ENCODE measurements at places on chromosomes 1 and 21.

- DNase-seq, result no peak
Observed at GRCh38 chr1:169345511-169345910, 22.1 kb downstream of the NME7 start.

GRCh38 chr1:159705904-159706256 lies 8.5 kb downstream of the CRP start:
- DNase-seq, result no peak

GRCh38 chr1:235068158-235069121 lies 60.2 kb downstream of the TOMM20 start:
- no peak for DNase-seq

- no peak for DNase-seq
Observed at GRCh38 chr1:87115317-87115890, 201.0 kb downstream of the HS2ST1 start.

DNA sequence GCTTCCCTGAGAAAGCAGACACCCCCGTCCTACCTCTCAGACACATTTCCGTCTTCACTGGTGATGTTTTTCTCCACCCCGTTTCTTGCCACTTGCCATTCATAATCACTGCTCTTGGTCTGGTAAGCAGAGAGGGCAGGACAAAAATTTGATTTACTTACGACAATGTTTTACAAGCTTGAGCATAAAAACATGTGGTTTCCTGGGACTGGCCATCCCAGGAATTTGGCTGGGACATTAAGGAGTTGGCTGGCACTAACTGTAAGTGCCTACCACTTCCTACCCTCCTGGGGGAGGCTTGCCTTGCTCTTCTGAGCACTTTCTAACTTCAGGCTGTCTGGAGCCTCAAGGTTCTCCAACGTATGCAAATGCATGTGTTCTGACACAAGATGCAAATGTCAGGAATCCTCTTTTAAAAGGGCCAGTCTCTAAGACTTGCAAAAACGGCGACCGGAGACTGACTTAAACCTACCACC lies 24.2 kb downstream of the ZBTB18 start:
- DNase-seq, result no peak

GRCh38 chr1:204408074-204408507 lies 3.5 kb downstream of the PPP1R15B start:
- no peak for DNase-seq

DNA sequence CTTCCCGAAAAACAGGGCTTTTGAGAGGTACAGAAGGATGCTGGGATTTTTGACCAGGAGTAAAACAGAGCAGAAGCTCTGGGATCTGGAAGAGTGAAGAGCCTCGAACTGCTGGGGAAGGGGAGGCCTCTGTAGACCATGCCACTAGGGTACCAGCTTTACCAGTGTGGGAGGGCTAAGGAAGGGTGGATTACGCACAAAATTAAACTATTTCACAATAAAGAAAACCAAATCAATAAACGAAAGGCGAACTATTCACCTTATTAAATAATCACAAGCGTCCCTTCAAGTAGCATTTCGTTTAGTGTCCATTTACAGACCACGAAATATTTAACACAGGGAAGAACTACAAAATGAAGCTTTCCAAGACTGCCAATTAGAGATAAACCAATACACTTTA lies 723 bp downstream of the CZIB start:
- no peak for DNase-seq

GRCh38 chr1:56153276-56153675 lies 426.1 kb downstream of the PLPP3 start:
- DNase-seq, result no peak

GRCh38 chr1:30911059-30911954 lies 2.7 kb upstream of the SDC3 start:
- peak; percentile 60 for DNase-seq

GRCh38 chr1:208107425-208108212 lies 136.6 kb downstream of the PLXNA2 start:
- DNase-seq, result no peak

DNA sequence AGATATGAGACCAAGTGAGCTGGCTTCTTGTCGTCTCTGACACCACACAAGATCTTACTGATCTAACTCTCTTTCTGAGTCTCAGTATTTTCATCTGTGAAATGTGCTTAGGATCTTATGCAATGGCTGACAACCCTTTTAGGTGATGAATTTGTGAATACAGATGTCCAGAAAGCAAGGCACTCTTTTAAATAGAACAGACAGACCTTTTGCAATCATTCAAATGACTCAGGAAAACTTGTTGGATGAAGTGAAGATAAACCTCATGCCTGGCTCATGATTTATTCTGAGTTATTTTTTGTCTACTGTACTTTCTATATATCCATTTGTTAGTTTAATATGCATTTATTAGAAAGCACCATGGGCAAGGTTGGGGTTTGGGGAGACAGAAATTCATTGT lies 411.3 kb downstream of the PTPRU start:
- DNase-seq, result no peak

- DNase-seq, result no peak
Observed at GRCh38 chr1:101756411-101756810, 240.3 kb downstream of the OLFM3 start.

- no peak for DNase-seq
Observed at GRCh38 chr1:231923491-231924041, 297.0 kb downstream of the DISC1 start.

DNA sequence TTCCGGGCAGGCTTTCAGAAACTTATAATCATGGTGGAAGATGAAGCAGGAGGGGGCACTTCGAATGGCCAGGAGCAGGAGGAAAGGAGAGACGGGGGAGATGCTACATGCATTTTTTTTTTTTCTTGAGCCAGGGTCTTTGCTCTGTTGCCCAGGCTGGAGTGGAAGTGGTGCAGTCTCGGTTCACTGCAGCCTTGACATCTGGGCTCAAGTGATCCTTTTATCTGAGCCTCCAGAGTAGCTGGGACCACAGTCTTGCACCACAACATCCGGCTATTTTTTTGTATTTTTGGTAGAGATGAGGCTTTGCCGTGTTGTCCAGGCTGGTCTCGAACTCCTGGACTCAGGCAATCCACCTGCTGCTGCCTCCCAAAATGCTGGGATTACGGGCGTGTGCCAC lies 61.6 kb downstream of the SELENOF start:
- no peak for DNase-seq

DNA sequence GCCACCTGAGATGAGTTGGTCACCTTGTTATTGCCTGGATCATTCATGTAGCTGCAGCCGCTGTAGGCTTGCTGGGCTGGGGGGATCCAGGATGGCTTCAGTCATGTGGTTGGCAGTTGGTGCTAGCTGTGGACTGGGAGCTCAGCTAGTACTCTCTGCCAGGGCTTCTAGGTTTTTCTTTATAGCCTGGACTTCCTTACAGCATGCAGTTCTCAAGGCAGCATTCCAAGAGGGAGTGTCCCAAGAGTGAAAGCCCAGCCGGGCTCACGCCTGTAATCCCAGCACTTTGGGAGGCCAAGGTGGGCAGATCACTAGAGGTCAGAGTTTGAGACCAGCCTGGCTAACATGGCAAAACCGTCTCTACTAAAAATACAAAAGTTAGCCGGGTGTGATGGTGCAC lies 23.7 kb upstream of the ACTL8 start:
- DNase-seq, result no peak

- DNase-seq, result no peak
Observed at GRCh38 chr1:110668549-110668948, 6.2 kb downstream of the KCNA3 start.

- no peak for DNase-seq
Observed at GRCh38 chr1:179441501-179441900, 75.7 kb downstream of the AXDND1 start.

- DNase-seq, result no peak
Observed at GRCh38 chr1:167499664-167500101, 18.6 kb downstream of the CD247 start.

DNA sequence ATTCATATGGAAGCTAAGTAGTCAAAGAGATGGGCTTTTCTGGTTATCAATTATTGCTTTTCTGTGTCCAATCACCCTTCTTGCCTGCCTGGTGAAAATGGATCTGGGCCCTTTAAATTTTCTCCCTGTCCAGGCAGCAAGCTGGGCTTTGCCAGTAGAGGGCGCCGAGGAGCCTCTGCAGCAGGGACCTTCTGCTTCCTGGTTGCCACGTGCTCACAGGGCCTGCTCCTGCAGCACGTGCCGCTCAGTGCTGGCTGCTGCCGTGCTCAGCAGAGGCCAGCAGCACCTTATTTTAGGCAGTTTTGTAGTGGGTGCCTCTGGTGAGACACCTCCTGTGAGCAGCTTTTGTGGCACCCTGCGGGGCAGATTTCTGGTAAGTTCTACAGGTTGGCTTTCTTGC lies 4.0 kb downstream of the ACTL8 start:
- DNase-seq, result no peak

DNA sequence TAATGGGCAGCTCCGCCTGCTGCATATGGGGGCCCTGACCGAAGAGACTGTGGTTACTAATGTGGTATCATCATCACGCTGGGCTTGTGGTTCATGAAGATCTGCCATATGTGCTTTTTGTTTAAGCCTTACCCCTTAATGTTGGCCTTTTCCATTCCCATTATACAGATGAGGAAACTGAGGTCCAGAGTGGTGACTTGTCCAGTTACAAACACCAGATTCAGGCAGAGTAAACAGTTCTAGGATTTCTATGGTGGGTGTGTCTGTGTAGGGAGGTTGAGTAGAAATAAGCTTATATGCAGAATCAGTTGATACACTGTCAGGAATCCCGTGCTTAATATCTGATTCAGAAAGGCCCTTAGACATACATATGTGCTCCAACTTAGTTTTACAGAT lies 691 bp downstream of the UTP11 start:
- DNase-seq, result no peak

GRCh38 chr1:176643536-176643935 lies 180.6 kb downstream of the PAPPA2 start:
- no peak for DNase-seq

- no peak for DNase-seq
Observed at GRCh38 chr1:157624471-157624870, 26.6 kb upstream of the FCRL4 start.

- no peak for DNase-seq
Observed at GRCh38 chr1:21936366-21937031, 611 bp downstream of the HSPG2 start.

DNA sequence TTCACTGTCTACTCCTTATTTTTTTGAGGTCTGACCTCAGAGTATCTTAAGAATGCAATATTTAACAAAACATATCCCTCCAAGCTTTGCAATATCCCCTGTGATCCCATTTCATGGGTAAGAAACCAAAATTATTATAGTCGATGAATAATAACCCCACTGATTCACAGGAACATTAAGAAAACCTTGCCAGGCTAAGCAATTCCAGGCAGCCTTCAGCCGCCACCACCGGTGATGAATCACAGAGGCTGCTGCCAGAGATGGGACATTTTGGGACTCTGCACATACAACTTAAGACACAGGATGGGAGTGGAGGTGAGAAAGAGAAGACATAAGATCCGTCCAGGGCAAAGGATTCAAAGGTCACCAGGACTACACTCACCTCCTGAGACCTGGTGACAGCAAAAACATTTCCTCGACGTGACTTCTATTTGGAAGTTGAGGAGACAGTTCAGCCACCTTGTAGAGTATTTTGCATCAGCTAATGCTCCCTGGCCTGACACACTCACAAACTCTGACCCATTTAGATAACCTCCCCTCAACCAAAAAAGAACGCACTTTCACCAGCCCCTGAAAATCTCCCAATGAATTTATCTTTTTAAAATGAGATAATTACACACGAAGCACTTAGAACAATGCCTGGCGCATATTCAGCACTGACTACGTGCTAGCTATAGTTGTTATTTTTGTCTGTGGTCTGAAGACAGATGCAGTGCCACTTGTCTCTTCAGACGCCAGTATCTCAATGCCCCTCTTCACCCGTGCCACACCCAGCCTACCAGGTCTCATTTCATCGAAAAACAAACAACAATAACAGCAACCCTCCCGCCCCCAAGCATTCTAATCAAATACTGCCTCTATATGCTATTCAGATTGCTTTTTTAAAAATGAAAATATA lies 17.8 kb upstream of the OVAAL start:
- DNase-seq, result no peak

DNA sequence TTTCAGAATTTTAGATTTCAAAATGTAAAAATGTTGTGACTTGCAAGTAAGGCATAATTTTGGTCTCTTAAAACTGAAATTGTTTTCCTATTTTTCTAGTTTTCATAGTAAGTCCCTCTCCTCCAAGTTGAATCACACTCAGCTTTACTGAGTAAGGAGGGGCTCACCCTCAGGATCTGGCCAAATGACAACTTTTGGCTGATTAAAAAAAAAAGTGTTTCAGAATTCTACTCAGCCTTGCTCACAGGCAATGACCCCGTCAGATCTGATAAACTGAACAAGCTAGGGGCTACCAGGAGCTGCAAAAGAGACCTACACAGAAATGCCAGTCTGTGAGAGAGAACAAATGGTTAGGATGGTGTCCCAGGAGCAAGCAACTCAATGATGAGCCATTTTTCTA lies 159.8 kb downstream of the PBX1 start:
- DNase-seq, result no peak

- no peak for DNase-seq
Observed at GRCh38 chr1:159200769-159201168, 3.9 kb upstream of the ACKR1 start.

GRCh38 chr1:35577071-35577998 lies 4.2 kb downstream of the TFAP2E start:
- no peak for DNase-seq

DNA sequence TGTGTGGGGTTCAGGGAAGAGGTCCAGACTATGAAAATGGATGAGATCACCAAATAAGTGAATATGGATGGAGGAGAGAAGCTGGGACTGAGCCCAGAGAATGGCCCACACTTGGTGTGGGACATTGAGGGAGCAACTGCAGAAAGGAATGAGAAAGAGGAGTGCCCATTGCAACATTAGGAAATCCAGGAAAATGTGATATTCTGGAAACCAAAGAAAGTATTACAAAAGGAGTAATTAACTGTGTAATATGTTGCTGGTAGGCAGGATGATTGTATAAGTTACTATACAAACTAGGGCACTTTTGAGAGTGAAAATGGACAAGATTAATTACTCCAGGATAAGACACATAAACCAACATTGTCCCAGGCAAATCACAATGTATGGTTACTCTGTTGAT lies 59.8 kb upstream of the ARTN start:
- DNase-seq, result no peak

GRCh38 chr21:26794597-26795411 lies 50.4 kb downstream of the ADAMTS1 start:
- DNase-seq, result no peak

GRCh38 chr21:28437061-28437460 lies 555.6 kb downstream of the LTN1 start:
- no peak for DNase-seq

GRCh38 chr21:45405271-45405818 lies 380 bp downstream of the COL18A1 start:
- no peak for DNase-seq

GRCh38 chr1:171245458-171246064 lies 2.7 kb upstream of the FMO1 start:
- DNase-seq, result no peak

- DNase-seq, result no peak
Observed at GRCh38 chr1:3673381-3674099, 21.2 kb downstream of the TP73 start.

DNA sequence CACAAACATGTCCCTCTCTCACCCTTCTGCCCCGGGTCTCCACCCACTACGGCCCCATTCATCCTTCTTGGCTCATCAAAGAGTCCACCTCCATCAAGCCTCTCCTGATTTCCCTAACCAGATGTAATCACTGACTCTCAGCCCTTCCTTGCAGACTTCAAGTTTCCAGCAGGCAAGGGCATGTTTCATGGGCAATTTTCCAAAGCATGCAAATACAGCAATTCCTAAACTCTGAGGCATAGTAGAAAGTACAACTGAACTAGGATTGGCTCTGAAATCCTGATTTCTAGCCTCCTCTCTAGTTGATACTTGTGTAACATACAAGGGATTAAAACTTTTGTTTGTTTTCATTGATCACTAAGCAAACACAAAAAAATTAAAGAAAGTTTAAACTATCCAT lies 109.1 kb upstream of the GADD45A start:
- DNase-seq, result no peak

All from urinary bladder (tissue), 4 donors.